ENCODE measurements at places on chromosomes 11 and 22.

- DNase-seq, result peak; percentile 3
Observed at GRCh38 chr11:112797648-112798293, 163.4 kb upstream of the NCAM1 start.

DNA sequence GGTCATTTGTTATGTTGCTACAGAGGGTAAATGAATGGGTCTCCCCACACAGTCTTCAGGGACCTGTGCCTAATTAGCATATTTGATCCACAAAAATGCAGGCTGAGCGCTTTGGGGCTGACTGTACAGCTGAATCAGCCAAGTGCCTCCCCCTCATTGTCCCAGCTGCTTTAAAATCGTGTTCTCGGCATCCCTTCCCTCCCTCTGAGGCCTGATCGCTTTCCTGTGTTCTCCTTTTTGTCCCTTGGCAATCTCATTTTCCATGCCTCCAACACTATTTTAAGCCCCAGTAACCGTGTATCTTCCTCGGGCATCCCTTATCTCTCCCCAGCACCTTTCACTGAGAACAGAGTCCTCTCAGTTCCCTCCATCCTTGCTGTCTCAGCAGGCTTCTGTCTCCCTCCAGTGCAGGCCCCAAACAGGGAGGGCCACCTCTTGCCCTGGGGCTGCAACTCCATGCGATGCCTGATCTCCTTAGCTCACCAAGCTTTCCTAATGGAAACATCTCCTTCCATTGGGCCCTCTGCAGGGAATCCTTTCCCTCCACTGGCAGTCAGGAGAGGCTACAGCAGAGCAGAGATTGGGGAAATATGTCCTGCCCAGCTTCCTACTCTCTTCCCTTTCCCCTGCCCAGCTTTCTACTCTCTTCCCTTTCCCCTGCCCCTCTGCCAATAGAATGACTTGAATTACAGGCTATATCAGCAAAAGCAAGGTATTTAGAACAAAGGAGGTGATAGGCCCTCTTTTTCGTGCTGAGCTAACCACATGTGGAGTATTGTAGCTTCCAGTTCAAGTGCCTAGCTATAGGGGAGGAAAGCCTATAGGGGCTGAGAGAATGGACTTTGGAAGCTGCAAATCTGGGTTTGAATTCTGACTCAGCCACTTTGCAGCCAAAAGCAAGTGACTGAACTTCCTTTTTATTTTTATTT is 13.8 kb downstream of the UQCR10 start:
- DNase-seq, result no peak

DNA sequence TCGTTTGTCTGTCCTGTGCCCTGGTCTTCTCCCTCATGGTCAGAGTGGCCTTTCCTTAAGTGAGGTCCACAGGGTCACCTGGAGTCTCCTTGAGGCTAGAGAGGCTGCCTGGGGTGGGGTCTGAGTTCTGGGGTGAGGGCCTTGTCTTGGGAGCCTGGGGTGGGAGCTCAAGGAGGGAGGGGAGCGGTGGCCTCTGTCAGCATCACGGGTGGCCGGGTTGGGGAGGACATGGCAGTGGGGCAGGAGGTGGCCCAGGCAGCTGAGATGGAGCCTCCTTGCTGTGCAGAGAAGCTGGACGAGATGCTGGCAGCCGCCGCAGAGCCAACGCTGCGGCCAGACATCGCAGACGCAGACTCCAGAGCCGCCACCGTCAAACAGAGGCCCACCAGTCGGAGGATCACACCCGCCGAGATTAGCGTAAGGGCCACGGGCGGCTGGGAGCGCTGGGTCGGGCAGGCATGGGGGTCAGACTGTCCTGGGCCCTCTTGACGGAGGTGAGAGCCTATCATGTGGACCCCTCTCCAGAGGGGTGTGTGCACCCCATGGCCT is 23.3 kb upstream of the ACR start:
- no peak for DNase-seq

DNA sequence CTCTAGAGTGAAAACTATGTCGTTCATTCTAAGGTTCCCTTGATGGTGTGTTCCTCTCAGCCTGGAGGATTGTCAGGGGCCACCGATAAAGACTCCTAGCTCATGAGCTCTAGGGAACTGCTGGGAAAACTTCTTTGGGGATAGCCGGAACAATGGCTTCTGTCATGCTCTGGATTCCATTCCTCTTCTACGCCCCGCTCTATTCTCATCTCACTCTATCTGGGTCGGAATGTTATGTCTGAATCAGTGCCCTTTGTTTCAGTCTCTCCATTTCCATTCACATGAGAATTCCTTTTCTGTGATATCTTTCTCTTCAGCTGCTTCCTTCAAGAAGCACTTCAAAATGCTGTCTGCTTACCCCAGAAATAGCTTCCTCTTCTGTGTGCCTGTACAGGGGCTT is 16.9 kb upstream of the SLCO2B1 start:
- DNase-seq, result no peak

- no peak for DNase-seq
Observed at GRCh38 chr22:50581950-50582492, 628 bp downstream of the CHKB start.

GRCh38 chr11:45997599-45997998 is 75.1 kb downstream of the LARGE2 start:
- no peak for DNase-seq

GRCh38 chr22:29040385-29041275 is 21.0 kb downstream of the C22orf31 start:
- peak; percentile 36 for DNase-seq

DNA sequence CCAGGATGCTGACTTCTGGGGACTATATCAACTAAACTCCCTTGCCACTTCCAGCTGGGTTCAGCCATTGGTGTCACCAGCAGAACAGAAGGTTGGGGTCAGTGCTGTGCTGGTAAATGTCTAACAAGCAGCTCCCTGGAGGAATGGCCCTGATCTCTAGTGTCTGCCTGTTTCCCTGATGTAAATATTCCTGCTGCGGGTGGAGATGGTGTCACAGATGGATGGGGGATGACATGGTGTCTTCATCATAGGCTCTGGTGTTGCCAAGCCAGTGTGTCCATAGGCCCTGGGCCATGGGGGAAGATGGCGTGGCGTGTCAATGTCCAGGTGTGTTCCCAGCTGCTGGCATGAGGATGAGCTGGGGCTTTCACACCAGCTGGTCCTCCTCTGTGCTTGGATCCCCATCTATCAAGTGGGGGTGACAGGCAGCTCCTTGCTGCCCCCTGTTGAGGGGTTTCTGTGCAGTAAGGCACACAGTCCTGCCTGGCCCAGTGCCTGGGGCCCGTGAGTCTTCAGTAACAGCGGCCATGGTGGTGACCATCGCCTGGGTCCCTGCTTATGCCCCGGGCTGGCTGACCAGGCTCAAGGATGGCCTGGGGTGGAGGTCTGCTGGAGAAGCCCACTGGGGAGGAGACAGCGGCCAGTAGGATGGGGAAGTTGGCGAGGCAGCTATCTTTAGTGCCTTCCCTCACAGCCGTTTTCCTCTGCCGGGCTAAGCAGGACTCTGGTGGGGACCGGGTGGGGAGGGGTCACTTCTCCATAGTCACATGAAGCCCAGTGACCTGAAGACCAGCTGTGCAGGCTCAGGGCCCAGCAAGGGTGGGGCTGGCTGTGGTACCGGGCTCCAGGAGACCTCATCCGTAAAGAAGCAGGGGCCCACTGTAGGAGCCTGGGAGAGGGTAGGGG is 12.7 kb downstream of the RPL3 start:
- no peak for DNase-seq

- DNase-seq, result no peak
Observed at GRCh38 chr11:33734441-33735270, 1.6 kb downstream of the CD59 start.

DNA sequence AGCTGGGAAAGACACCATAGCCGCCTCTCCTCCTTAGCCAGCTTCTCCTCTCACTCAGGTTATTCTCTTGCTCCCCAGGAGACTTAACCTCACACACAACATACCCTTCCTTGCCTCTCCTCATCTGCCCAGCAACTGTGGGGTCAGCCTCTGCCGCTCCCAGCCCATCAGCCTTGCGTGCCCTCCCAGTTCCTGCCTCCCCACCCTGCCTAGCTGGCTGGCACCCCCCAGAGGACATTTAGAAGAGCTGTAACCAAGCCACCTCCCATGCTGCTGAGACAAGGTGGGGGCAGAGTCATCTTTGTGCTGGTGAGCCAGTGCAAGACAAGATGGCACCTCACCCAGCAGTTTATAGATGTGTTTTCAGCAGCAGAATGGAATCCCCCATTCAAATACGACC is 38.2 kb downstream of the TOM1 start:
- no peak for DNase-seq

DNA sequence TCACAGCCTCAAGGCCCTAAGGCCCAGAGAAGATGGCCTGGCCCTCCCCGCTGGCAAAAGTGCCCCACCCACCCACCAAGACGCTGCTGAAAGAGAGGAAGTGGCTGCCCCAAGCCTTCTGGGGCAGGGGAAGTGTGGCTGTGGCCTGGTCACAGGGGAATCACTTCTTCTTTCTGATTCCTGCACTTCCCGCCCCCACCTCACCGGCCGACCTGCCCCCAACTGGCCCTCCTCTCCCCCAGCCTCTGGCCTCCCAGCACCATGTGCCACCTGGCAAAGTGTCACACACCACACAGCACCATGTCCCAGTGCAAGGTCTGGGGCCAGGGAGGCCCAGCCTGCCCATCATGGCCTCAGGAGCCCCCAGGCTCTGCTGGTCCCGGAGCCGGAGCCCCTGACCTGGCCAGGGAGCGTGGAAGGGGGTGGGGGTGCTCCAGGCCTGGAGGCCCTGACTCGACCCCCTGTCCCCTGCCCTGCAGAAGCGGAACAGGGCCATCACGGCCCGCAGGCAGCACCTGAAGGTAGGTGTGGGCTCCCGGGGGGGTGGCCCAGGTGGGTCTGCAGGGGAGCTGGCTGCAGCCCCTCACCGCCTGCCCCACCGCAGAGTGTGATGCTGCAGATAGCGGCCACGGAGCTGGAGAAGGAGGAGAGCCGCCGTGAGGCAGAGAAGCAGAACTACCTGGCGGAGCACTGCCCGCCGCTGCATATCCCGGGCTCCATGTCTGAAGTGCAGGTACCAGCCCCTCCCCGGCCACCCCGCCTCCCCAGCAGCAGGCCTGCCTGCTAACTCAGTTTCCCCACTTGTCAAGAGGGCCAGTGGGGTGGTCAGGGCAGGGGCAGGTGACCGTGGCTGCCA is 1.4 kb downstream of the TNNI2 start:
- peak; percentile 45 for DNase-seq

GRCh38 chr22:30326255-30326705 is 461 bp downstream of the TBC1D10A start:
- DNase-seq, result no peak

DNA sequence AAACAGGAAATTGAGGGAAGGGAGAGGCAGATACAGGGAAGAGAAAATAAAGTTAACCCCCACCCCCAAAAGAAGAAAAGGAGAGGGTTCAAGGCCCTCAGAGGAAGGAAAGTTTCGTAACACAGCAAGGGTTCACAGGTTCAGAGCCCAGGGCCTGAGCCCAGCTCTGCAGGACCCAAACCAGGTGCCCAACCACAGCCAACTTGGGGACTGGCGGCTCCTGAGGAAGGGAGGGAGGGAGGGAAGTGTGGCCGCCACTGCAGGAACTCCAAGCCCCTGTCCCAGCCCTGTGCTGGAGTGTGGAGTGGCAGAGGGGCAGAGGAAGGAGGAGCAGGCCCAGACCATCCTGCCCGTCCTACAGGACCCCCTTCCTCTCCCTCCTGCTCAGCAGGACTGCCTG is 59.2 kb downstream of the ELFN2 start:
- DNase-seq, result no peak

DNA sequence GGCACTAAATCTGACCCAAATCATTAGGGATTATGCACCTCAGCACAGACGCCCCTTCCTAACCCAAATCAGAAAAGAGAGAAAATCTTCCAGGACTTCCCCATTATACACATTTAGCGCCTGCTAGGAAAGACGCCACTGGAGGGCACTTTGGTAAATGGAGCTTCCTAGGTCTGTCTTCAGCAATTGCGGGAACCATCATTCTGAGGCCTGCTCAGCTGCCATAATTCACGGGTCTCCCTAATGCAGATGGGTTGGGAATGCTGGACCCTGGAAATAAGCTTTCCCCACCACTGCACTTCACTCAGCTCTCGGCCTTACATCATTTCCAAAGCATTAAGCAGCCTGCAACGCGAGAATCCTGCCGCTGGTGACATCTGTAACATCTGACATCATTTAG is 86.2 kb upstream of the OPCML start:
- no peak for DNase-seq

- DNase-seq, result no peak
Observed at GRCh38 chr22:24138649-24139420, 42.5 kb upstream of the SUSD2 start.

DNA sequence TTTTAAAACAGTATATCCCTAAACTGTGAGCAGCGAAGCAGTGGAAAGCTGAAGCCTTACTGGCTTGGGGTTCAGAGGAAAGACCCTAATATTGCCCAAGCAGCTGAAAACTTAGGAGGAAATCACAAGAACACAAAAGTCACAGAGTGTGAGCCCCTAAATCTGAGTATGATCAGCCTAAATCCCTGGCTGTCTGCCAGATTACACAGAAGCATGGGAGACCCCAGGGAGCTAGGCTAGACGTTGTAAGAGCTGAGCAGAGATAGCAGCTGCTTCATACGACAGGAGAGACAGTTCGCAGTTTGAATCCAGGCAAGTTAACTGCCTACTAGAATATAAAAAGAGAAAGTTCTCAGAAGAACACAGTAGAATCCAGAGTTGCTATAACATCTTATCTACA is 81.2 kb downstream of the PACS1 start:
- no peak for DNase-seq

GRCh38 chr11:8913961-8914660 is 3.1 kb downstream of the AKIP1 start:
- no peak for DNase-seq

- DNase-seq, result no peak
Observed at GRCh38 chr22:33747576-33748180, 172.6 kb downstream of the LARGE1 start.

DNA sequence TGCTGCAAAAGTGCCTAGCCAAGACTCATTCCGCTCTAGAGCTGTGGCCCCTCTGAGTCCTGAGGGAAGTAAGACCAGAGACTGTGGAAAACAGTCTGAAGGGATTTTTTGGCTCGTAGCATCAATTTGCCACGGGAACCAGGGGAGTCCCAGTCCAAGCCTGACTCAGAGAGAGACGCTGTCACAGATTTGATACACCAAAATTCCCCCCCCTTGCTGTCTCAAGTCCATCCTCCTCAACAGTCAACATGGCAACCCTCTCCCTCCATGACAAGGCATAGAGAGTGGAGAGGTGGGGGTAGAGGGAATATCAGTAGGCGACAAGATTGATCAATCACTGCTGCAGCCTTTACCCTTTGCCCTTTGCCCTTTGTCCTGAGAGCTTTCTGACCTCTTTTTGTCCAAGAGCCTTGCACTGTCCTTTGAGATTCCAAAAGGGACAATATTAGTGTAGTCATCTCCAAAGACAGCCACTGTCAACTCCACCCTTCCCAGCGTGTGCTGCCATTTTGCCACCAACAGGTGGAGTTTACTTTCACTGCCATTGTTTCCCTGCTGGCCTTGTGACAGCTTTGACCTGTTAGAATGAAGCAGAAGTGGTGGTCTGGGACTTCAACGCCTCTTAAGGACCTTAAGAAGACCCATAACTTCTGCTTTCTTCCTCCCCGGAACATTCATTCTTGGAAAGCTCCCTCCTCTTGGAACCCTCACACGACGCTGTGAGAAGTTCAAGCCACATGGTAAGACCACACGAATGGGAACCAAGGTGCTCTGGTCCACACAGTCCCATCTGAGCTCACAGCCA is 7.3 kb downstream of the SLC15A3 start:
- no peak for DNase-seq

Measured in GM12864 (cell line).